NCI-H1048 (cell line): ENCODE measurements at places on chromosomes 4 and X.

DNA sequence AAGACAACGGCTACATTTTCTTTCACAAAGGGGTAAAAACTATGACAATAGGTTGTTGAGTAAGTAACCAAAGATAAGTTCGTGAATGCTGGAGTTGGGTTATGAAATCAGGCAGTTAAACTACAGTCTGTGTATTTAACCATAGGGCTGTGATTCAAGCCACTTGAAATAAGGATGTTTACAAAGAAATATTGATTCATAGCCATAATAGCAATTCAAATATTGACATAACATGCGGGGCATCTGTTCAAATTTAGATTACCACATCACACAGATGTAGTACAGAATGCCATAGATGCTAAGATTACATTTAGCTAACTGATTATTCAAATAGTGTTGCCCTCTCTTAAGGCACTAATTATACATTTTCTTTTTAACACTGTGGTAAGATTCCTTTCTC is 364.1 kb downstream of the FSTL5 start:
- DNase-seq = no peak

GRCh38 chr4:18847249-18847890 is 825.8 kb upstream of the LCORL start:
- DNase-seq = no peak

- no peak for DNase-seq
Observed at GRCh38 chr4:152460488-152460887, 75.4 kb downstream of the FBXW7 start.

GRCh38 chrX:45619290-45619689 is 418.6 kb upstream of the DIPK2B start:
- no peak for DNase-seq

- no peak for DNase-seq
Observed at GRCh38 chr4:545612-546011, 30.5 kb downstream of the TMEM271 start.

- no peak for DNase-seq
Observed at GRCh38 chr4:86557526-86557925, 36.6 kb upstream of the PTPN13 start.

DNA sequence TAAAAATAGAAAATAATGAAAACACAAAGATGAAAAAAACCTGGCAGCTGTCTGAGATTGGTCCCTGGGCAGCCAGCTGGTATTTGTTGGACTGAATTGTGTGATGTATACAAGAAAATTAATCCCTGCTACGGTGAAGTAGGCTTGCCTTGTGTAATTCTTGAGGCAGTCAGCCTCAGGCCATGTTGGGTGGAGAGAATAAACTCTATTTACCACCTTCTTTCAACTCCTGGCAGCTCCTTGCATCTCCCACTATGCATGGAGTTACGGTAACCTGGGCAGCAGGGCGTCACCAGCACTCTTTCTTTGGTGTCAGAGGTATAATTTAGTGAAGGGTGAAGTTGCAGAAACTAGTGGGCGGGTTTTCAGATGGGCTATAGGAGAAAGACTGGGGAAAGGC is 3.5 kb downstream of the SPIN2A start:
- no peak for DNase-seq

DNA sequence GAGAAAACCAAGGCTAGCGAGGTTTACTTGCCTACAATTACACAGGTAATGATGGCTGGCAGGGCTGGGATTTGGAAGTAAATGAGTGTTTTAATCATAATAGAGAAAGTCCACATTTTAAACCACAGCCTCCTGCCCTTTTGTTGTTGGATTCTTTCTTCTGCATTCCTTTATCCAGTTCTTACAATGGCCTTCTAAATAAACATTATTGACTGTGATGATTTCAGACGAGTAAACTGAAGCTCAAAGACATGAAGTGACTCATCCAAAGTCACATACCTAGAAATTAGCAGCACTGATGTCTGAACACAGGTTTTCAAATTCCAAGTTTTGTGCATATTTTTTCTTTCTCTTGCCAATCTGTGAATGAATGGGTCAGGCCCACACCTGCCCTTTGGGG is 51.2 kb upstream of the C1QTNF7 start:
- no peak for DNase-seq

GRCh38 chr4:54539500-54540029 is 118.2 kb upstream of the KIT start:
- DNase-seq = no peak

DNA sequence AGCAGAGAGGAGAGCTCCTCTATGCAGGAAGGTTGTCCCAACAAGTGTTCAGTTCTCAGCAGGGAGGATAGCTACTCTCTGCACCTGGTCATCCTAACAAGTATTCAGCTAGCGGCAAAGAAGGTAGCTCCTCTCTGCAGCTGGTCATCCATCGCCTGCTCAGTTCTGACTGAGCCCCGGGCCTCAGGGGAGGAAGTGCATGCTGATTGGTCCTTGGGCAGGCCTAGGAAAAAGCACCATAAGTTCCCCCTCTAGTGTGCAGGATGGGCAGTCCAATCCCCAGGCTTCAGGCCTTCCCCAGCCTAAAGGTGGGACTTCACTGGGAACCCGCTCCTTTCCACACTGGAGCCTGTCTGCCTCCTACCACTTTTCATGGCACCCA is 4.4 kb upstream of the FBXW7 start:
- DNase-seq = no peak
